ENCODE measurements at places on chromosomes 3 and 15.

GRCh38 chr3:180073561-180073960 is 36.8 kb upstream of the PEX5L start:
- no peak for DNase-seq

DNA sequence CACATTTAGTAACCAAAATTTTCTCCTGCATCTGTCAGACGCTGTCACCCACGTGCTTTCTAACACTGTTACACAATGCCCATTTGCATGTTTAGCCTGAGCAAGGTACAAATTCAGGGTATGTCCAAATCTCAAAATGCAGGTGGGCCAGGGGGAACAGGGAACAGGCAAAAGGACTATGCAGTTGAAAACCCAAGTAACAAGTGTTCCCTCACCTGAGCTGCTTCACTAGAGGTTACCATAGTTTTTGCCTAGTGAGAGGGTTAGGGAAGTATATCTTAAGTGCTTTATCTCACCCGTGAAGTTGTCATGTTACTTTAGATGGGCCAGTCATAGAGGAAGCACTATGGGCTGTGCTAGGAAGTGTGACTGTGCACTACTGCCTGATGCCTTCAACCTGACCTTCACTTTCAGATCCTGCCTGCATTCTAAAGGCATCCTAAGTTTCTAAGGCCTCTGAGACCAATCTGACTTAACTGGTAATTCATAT is 6.0 kb upstream of the TMEM87A start:
- DNase-seq: no peak

- peak; percentile 86 for DNase-seq
These were observed 21.5 kb downstream of the PLD1 start for GRCh38 chr3:171788546-171789351.

DNA sequence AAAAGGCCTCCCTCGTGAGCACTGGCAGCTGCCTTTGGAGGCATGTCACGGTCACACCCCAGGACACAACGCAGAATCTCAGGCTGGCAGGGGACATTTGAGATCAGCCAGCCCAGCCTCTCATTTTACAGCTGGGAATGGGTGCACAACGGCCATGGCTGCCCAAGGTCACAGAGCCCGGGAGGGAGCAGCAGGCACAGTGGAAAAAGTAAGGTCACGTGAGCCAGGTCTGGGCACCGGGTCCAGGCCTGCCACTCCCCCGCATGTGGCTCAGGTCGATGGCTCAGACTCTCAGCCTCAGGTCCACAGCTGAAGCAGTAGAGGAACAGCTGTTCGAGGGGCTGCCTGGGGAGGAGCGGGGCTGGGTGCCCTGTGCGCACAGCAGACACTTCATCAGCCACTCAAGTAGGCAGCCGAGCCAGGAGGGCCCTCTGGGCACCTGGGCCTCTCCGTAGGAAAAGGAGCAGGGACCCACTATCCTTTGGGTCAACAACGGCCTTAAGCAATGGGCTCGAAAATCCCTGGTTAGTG is 260.6 kb downstream of the GOLGA6L6 start:
- DNase-seq: no peak

DNA sequence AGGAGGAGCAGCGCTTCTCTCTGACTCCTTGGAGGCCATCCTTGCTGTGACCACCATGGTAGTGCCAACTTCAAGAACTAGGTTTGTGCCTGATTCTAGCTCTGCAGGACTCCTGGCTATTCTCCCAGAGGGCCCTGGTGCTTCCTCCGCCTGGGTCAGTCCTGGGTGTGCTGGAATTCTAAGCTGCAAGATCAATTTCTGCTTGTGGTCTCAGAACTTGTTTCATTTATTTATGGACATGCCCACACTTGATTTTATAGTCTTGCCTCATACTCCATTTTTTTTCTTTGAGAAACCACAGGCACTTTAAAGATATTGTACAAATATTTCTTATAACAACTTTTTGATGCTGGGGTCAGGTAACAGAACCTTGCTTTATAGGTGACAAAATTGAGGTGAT is 87.6 kb downstream of the PDCD6IP start:
- no peak for DNase-seq

DNA sequence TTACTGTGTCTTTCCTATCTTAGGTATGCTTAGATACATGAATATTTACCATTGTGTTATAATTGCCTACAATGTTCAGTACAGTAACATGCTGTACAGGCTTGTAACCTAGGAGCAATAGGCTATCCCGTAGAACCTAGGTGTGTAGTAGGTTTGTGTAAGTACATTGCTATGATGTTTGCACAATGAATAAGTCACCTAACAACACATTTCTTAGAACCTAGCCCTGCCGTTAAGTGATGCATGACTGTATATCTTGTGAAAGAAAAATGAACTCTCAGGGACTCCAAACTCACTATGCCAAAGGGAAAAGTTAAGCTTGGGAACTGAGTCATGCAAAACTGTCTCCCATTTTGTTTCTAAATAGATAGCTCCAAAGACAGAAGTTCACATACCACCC is 91.5 kb upstream of the ACP3 start:
- DNase-seq: no peak

DNA sequence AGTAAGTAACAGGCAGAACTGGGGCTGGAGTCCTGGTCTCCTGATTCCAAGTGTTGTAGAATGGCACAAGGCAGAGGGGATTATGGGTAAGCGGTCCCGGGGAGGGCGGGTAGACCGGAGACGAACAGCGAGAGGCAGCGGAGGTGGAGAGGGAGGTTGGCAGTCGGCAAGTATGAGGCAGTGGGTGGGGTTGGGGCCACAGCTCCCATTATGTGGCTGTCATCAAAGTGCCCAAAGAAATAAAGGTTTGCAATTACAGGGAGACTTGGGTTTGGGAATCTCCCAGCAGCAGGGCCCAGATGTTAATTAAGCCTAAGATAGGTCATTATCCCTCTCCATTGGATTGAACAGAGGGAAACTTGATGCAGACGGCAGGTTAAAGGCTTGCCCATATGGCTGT is 16.9 kb downstream of the FAM43A start:
- no peak for DNase-seq

DNA sequence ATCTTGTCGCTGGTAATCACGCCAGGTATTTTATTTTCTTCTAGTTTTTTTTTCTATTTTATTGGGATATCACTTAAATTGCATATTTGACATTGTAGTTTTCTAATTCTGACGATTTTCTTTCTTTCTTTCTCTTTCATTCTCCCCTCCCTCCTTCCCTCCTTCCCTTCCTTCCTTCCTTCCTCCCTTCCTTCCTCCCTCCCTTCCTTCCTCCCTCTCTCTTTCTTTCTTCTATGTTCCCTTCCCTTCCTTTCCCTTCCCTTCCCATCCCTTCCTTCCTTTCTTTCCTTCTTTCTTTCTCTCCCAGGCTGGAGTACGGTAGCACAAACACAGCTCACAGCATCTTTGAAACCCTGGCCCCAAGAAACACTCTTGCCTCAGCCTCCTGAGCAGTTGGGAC is 100.6 kb upstream of the BCL6 start:
- no peak for DNase-seq

DNA sequence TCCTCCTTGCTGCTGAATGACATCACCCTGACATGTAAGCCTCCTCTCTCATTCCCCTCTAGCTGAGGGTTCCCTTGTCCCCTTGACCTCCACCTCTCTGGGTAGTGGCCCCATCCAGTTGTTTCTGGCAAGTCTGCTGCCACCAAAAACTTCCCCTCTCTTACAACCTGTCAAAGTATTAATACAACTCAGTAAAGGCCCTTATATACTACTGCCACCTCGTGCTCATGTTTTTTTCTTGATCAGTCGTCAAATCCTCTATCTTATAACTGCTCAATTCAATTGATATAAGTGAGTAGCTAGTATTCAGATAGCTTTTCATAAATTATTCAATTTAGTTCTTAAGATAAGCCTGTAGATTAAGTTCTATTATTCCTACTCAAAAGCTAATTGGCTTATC is 249.6 kb downstream of the MBNL1 start:
- DNase-seq: no peak

- no peak for DNase-seq
These were observed 149.5 kb downstream of the DNAJB8 start for GRCh38 chr3:128317101-128317697.

GRCh38 chr15:75713338-75713895 is 769 bp upstream of the CSPG4 start:
- peak; percentile 47 for DNase-seq

DNA sequence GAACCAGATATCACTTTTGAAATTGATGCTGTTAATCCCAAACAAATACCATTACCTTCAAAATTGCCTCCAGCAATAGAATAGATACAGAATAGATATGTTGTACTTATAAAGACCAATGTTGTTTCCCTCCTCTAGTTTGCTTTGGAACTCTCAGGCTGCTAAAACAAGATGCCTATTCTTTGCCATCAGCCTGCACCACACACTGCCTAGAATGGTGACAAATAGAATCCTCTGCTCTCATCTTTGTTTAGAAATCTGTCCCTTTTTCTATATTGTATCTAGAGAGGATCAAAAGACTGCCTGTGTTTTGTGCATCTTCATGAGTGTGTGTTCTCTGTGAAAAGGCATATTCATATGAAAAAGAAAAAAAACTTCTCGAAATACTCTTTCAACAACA is 349.2 kb upstream of the CCDC54 start:
- no peak for DNase-seq

GRCh38 chr3:133213937-133214336 is 175.7 kb downstream of the TMEM108 start:
- no peak for DNase-seq
